ENCODE measurements at places on chromosomes 12 and 14. TPM values are rescaled to one million over a fixed set of nuclear protein-coding genes. Genes with fewer than 3 reads are reported as not detected.

- H3K36me3 ChIP-seq, result no peaks in the 10 kb centered on the region
- H3K27ac ChIP-seq, result no peak overlapping the region
- no peak overlapping the region for H3K4me3 ChIP-seq
- no peak for DNase-seq
- H3K27me3 ChIP-seq, result no peaks in the 10 kb centered on the region
- no peaks in the 10 kb centered on the region for H3K4me1 ChIP-seq
Observed at GRCh38 chr12:22255097-22255496, 79.4 kb downstream of the ST8SIA1 start.

GRCh38 chr14:99315197-99315596 lies 43.2 kb upstream of the BCL11B start:
- no peaks in the 10 kb centered on the region for H3K4me1 ChIP-seq
- no peak for DNase-seq
- no peaks in the 10 kb centered on the region for H3K36me3 ChIP-seq
- no peak overlapping the region for H3K27ac ChIP-seq
- H3K4me3 ChIP-seq, result no peak overlapping the region

DNA sequence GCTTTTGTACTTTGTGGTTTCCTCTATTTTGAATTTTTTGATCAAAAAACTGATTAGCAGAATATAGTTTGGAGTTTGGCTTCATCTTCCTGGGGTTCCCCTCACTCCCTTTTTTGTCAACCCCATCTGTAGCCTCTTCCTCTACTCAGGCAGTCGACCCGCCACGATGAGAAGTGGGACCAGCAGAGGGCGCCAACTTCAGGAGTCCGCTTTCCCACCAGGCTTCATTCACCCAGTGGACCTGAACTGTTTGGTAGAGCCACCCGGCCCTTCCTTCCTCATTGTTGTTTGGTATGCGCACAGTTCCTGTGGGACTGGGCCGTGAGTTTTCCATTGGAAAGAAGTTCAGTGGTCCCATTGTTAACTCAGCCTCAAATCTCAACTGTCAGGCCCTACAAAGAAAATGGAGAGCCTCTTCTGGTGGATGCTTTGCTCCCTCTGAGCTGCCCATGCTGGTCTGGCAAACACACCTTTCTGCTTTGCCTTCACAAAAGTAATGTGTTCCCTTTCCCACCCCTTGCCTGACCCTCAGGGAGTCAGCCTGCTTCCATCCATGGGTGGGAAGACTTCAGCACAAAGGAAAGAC lies 21.7 kb downstream of the TMBIM6 start:
- no peak overlapping the region for H3K27ac ChIP-seq
- no peak overlapping the region for H3K4me3 ChIP-seq

The RIPK3 gene
- 27.9 TPM for total RNA-seq

The CCDC175 gene
- 1.0 TPM for total RNA-seq

Measured in lower lobe of right lung (tissue), 2 donors.